GM12878 (cell line): ENCODE measurements at places on chromosomes 7 and 10. TPM values are rescaled to one million over a fixed set of nuclear protein-coding genes. Genes with fewer than 3 reads are reported as not detected.

DNA sequence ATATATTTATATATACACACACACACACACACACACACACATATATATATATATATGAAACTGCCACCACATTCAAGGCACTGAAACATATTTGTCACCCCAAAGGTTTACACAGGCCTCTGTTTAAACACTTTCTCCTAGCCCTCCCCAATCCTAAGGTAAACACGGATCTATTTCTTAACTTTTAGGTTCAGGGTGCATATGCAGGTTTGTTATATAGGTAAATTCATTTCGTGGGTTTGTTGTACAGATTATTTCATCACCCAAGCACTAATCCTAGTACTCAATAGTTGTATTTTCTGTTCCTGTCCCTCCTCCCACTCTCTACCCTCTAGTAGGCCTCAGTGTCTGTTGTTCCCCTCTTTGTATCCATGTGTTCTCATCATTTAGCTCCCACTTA lies 305.0 kb downstream of the GPR37 start:
- no peak overlapping the region for H3K27ac ChIP-seq
- H3K4me3 ChIP-seq, result no peak overlapping the region
- no peak for DNase-seq
- H3K4me1 ChIP-seq, result no peaks in the 10 kb centered on the region
- H3K27me3 ChIP-seq, result no peaks in the 10 kb centered on the region

DNA sequence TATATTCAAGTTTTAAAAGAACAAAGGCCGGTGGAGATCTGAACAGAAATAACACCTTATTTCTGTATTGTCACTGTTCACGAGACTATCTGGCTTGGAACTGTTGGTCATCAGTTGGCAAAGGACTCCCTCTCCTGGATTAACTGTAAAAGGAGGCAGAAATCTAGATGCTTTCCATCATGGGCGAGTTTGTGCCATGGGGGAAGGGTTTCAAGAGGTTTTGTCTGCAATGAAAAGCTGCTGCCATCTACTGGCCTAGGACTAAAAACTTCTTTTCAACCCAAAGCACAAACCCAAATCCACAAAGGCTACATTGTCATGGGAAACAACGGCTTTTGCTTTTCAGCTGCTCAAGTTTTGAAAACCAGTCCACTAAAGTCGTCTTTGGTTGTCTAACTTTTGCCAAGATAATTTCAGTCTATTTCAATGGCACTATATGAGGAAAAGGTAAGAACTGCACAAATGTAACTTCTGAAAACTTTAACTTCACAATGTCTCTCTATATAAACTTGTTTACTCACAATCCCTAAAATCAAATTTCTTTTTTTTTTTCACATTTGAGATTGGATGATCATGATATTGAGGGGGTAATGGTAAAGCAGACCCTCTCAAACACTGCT lies 196.8 kb downstream of the SKAP2 start:
- H3K27ac ChIP-seq, result no peak overlapping the region
- no peaks in the 10 kb centered on the region for H3K4me1 ChIP-seq
- DNase-seq, result peak; percentile 36

DNA sequence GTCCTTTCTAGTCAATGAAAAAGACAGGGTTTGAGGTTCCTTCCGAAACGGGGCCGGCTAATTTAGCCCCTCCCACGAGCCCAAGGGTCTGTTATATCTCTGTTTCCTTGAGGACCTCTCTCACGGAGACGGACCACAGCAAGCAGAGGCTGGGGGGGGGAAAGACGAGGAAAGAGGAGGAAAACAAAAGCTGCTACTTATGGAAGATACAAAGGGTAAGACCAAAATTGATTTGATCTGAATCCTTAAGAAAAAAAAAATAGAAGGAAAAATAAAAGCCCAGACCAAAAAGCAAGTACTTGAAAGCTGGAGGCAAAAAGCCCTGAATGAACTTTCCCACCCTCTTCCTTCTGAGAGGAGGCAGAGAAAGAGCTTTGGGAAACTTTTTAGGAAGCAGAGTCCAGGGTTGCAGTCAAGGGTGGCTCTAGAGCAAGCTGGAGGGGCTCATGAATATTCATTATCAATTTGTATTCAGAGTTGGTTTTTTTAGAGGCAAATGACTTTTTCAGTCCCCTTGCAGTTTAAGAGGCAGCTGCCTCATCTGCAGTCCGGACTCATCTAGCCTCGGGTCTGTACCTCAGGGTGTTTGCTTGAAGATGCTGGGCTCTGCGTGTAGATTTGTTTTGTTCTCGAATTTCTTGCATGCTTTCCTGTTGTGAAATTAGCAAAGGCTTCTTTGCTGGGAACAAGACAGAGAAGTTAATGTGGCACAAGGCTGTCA lies at the start of gene ENTPD1:
TSS of gene ENTPD1 (plus strand) at position 123 of the 721 bp plus-strand sequence. CDS start at position 200, 77 bp downstream.
- peak within 1 kb of the TSS; percentile 96 for H3K27ac ChIP-seq
- DNase-seq, result peak; percentile 48
- peaks cover 15% of the 10 kb centered on the region; the same call in 1 of the 2 replicates for H3K4me1 ChIP-seq

INA gene
- 0.10 and 0.23 TPM in 2 replicates for polyA plus RNA-seq

DNA sequence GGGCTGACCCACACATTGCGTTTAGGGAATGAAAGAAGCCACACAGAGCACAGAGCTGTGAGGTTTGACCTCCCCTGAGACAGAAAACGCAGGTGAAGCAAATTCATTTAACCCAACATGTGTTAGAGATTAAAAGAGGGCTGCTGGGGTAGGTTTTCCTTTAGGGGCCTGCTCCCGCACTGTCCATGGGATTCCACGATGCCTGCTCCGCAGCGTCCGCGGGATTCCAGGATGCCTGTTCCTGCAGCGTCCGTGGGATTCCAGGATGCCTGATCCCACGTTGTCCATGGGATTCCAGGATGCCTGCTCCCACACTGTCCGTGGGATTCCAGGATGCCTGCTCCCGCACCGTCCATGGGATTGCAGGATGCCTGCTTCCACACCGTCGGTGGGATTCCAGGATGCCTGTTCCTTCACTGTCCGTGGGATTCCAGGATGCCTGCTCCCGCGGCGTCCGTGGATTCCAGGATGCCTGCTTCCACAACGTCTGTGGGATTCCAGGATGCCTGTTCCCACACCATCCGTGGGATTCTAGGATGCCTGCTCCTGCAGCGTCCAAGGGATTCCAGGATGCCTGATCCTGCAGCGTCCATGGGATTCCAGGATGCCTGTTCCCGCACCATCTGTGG lies 78.7 kb downstream of the VIPR2 start:
- H3K4me1 ChIP-seq, result peaks cover under 1% of the 10 kb centered on the region; the same call in 1 of the 2 replicates
- no peak overlapping the region for H3K27ac ChIP-seq
- DNase-seq, result no peak
- no peak overlapping the region for H3K4me3 ChIP-seq

- H3K36me3 ChIP-seq, result no peaks in the 10 kb centered on the region
- no peak overlapping the region for H3K4me3 ChIP-seq
- H3K4me1 ChIP-seq, result no peaks in the 10 kb centered on the region
Observed at GRCh38 chr7:88243345-88243909, 23.6 kb upstream of the SRI start.

- no peaks in the 10 kb centered on the region for H3K4me1 ChIP-seq
- H3K36me3 ChIP-seq, result no peaks in the 10 kb centered on the region
Observed at GRCh38 chr7:108152198-108152597, 22.0 kb upstream of the LAMB4 start.

DNA sequence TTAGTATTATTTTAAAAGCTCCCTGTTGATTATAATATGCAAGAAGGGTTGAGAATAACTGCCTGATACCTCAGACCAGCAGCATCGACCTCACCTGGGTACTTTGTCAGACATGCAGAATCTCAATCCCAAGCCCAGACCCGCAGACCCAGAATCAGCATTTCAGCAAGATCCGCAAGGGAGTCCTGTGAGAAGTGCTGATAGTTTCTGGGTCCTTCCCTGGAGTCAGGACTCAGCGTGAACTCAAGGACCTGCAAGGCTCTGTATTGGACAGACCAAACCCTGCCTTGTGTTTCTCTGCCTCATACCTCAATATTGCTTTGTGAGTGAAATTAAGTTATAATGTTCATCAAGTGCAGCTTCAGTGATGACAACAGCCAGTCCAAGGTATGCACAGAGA lies 149.5 kb upstream of the NPY start:
- no peak for DNase-seq
- H3K27ac ChIP-seq, result no peak overlapping the region
- H3K36me3 ChIP-seq, result no peaks in the 10 kb centered on the region
- peaks cover 8% of the 10 kb centered on the region; the same call in 1 of the 2 replicates for H3K4me1 ChIP-seq

DNA sequence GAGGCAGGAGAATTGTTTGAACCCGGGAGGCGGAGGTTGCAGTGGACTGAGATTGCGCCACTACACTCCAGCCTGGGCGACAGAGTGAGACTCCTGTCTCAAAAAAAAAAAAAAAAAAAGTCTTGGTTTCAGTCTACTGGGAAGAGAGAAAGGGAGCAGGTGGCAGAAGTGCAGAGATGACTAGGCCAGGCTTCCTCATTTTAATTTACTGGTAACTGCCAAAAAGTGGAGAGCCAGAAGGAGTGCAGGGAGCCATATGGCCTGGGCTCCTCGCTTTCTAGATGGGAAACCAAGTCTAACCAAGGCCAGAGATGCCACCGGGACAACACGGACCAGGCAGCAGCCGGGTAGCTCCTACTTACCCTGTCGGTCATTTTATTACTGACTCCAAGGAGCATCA lies 12.2 kb downstream of the SEPHS1 start:
- DNase-seq, result no peak
- peak overlapping the region; percentile 54; the same call in 1 of the 2 replicates for H3K27ac ChIP-seq
- H3K36me3 ChIP-seq, result peaks cover 35% of the 10 kb centered on the region
- peaks cover 33% of the 10 kb centered on the region for H3K4me1 ChIP-seq
- no peaks in the 10 kb centered on the region for H3K27me3 ChIP-seq

DNA sequence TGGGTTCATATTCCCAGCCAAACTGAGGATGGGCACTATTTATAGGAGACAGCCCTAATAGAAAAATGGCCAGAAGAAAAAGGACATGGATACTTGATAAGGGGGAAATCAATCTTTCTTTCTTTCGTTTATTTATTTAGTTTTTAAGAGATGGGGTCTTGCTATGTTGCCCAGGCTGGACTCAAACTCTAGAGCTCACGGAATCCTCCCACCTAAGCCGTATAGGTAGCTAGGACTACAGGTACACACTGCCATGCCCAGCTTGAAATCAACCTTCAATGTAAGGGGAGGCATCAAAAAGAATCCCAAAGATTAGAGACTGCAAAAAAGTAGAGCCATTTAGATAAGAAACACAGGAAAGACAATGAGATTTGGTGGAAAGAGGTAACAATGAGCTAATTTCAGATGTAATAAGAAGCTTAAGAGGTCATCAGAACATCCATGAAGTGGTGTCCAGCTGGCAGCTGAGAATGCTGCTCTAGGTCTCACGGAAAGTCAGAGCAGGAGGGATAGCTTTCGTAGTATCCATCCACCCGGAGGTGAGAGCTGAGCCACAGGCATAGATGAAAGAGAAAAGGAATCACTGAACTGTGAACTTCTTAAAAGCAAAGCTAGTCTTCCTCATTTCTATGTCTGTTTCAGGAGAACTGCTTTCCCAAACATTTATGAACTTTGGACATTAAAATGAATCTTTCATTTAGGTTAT lies 10.5 kb upstream of the ABLIM1 start:
- no peaks in the 10 kb centered on the region for H3K36me3 ChIP-seq
- no peak overlapping the region for H3K27ac ChIP-seq
- no peak overlapping the region for H3K4me3 ChIP-seq
- no peaks in the 10 kb centered on the region for H3K4me1 ChIP-seq
